ENCODE measurements at places on chromosomes 1 and 21.

DNA sequence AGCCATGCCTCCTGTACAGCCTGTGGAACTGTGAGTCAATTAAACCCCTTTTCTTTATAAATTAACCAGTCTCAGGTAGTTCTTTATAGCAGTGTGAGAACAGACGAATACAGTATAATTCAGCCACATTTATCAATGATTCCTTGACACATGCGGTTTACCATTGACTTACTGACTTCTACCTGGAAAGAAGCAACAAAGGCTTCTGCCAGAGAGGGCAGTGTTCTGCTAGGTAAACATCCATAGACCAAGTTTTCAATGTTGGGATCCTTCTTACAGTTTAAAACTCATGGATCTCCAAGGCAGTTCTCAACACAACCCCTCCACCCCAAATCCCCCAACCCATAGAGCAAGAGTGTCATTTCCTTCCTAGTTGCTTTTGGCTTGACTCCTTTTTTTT is 150.6 kb downstream of the ZNF648 start:
- no peak for DNase-seq

GRCh38 chr1:169571450-169571849 is 14.8 kb downstream of the F5 start:
- no peak for DNase-seq

DNA sequence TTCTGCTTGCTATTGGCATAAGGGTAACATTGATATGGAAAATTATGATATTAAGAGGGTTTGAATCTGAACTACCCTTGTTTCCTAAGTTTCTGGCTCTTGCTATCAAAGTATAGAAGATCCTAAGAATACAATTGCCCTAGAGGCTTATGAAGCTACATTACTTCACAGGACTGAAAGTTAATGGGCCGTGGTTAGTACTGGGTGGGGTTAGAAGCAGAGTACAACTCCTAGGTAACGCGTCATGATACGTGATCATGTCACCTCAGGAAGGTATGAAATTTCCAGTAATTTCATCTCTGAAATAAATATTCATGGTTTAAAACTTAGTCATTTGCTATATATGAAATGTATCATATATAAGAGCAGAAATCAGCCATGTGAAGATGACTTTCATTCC is 743.8 kb upstream of the NEGR1 start:
- no peak for DNase-seq

GRCh38 chr1:219317762-219318353 is 144.2 kb downstream of the LYPLAL1 start:
- DNase-seq = no peak

GRCh38 chr1:43587594-43587993 is 56.9 kb downstream of the PTPRF start:
- DNase-seq = no peak

DNA sequence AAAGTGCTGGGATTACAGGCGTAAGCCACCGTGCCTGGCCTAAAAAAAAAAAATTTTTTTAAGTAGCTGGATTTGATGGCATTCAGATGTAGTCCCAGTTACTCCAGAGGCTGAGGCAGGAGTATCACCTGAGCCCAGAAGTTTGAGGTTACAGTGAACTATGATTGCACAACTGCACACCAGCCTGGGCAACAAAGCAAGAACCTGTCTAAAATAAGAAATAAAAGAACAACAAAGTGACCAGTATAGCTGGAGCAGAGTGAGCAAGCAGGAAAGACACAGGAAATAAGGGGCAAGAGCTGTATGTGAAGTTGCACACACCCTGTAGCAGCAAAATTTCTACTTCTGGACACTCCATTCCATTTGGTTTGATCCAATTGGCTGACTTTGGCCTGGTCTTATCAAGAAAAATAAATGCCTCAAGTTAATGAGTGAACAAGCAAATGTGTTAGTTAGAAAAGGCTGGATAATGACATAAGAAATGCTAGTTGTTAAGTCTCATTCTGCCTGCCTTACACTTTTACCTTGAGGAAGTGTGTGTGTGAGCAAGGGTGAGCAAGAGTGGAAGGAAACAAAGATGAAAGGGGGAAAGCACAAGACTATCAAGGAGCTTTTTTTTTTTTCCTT is 7.9 kb downstream of the ATP5IF1 start:
- no peak for DNase-seq

DNA sequence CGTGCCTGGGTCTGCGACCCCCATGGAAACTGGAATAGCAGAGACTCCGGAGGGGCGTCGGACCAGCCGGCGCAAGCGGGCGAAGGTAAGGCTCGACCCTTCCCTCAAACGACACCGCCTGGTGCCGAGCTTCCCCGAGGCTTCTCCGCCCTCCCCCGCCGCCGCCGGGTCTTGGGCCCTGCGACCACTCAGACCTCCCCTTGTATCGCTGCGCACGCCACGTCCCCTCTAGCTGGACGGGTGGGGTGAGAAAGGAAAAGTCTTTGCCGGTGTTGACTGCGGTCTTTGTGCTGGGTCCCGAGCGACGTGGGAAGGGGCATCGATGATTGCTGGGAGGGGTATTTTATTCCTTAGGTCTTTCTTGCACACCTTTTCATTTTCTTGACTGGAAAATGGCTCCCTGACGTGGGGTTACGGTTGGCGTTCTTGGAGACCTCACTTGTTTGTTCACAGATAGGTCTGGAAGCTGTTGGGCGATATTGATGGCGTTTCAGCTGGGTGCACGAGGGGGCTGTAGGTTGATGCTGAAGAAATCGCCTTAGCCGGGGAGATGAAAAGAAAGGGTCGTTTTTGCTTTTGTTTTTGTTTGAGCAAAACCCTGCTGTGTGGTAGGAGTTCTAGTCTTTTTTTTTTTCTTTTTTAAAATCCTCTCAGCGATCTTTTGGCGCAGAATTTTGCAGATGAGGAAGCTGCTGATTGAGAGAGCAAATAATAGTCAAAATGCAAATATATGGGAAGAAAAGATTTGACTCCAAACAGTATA is 776 bp downstream of the KDM1A start:
- DNase-seq = no peak

DNA sequence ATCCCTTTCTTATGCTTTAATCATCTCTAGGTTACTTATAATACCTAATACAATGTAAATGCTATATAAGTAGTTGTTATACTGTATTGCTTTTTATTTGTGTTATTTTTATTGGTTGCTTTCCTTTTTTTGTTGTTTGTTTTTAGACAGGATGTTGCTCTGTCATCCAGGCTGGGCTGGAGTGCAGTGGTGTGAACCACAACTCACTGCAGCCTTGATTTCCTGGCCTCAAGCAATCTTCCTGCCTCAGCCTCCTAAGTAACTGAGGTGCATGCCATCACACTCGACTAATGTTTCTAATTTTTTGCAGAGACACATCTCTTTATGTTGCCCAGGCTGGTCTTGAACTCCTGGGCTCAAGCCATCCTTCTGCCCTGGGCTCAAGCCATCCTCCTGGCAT is 26.9 kb downstream of the KRTAP19-8 start:
- DNase-seq = no peak

Measured in CD4-positive, alpha-beta T cell treated with Interleukin-15 for 1 hour (primary cell).